ENCODE measurements at places on chromosomes 6 and 20. TPM values are rescaled to one million over a fixed set of nuclear protein-coding genes. Genes with fewer than 3 reads are reported as not detected.

CCN5 gene
- polyA plus RNA-seq, result 0.11 TPM

POU5F1 gene
- 2.2 TPM for polyA plus RNA-seq

HAO1 gene
- polyA plus RNA-seq, result 0.07 TPM

C6orf132 gene
- polyA plus RNA-seq, result 5.3 TPM

DEFB126 gene
- polyA plus RNA-seq, result not detected

CD24 gene
- polyA plus RNA-seq, result 1,256 TPM

MCM9 gene
- 24.2 TPM for polyA plus RNA-seq

CNR1 gene
- 0.90 TPM for polyA plus RNA-seq

CAGE1 gene
- 0.24 TPM for polyA plus RNA-seq

HLA-DMB gene
- polyA plus RNA-seq, result 80.3 TPM

All from right renal cortex interstitium (tissue), 3 donors.